Left cardiac atrium (tissue), 4 donors: ENCODE measurements at places on chromosomes 6 and 20. TPM values are rescaled to one million over a fixed set of nuclear protein-coding genes. Genes with fewer than 3 reads are reported as not detected.

- no peak for DNase-seq
Observed at GRCh38 chr6:154187203-154187602, 148.2 kb downstream of the OPRM1 start.

GRCh38 chr6:151130329-151130728 is 109.4 kb upstream of the AKAP12 start:
- no peak for DNase-seq

DNA sequence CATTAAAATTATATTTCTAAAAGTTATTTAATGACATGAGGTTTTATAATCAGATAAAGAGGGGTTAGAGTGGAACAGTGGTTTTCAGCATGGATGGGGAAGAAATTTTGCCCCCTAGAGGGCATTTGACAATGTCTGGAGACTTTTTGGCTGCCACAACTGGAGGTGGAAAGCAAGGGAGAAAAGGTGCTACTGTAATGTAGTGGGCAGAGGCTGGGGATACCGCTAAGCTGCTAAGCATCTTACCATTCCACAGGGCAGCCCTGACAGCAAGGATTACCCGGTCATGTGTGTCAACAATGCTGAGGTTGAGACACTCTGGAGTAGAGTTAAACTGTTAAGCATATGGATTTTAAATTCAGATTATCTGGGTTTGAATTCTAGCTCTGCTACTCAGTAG is 52.9 kb upstream of the FABP7 start:
- DNase-seq = no peak

DNA sequence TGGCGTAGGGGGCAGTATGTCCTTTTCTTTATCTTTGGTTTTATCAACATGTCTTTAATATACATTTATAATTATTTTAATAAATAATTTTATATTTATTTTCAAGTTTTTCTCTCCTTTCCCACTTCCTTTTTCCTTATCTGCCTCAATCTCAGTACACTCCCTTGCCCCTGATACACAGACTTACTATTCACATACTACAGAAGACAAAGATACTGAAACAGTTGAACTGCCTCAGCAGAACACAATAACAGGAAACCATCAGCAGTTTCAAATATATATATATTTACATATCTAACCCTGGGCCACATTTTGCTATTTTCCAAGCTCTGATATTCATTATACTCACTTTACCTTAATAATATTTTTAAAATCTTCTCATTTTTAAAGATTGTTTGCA is 19.8 kb downstream of the IBTK start:
- DNase-seq = no peak

WFDC10B gene
- not detected for total RNA-seq
